ENCODE measurements at places on chromosomes 7 and 10.

DNA sequence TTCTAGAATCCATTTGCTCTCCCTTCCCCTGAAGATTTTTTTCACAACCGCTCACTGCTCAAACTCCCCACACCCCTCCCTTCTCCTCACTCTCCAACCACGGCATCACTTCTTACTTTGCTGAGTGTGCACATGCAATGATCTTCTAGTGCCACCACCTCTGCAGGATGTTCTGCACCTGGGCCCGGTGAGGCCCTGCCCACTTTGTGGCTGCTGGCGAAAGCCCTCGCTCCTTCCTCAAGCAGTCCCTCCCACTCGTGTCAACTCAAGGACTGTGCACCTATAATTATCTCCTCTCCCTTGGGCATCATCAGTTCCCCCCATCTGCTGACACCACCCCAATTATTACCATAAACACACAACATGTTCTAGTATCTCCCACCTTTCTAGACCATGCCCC is 91.0 kb upstream of the LANCL2 start:
- H3K4me3 ChIP-seq = no peak overlapping the region
- peaks cover 10% of the 10 kb centered on the region for H3K27me3 ChIP-seq
- peaks cover 12% of the 10 kb centered on the region for H3K4me1 ChIP-seq
- no peaks in the 10 kb centered on the region for H3K36me3 ChIP-seq

- no peak for DNase-seq
- H3K27me3 ChIP-seq = no peaks in the 10 kb centered on the region
- H3K4me3 ChIP-seq = no peak overlapping the region
- peaks cover 8% of the 10 kb centered on the region for H3K4me1 ChIP-seq
- H3K36me3 ChIP-seq = no peaks in the 10 kb centered on the region
These were observed 581.7 kb downstream of the INHBA start for GRCh38 chr7:41121228-41121627.

DNA sequence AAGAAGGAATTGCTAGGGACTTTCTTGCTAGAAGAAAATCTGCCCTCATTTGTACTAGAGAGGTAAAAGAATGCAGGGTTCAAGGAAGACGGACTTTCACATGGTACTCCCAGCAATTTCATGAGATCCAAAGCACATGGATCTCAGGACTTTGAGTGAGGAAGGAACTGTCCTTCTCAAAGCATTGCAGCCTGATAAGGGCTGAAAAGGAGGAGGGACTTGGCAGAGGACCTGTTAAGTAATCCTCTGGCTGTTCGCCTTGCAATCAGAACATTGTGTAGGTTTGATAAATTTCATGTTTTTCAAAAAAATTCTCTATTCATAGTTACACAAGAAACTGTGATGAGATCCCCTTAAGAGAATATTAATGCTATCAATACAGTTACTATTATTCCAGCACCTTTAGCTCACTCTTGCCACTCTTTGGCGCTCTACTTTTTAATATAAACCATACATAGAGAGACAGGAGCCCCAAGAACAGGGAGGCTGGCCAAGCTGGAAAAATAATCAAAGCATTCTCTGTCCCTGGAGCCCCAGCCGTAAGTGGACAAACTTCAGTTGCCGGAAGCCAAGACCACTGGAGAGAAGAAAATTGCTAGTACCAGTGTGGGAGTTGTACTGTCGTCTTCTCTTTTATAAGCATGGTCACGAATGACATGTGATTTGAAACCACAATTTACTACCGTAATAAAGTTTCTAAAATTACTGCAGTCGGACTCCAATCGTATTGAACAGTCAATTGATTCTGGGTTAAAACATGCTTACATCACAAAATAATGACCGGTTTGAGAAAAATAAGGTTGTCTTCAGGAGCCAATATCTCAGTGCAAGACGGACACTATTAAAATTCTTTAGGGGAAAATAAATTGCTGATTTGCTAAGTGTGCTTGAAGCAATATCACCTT is 424.4 kb downstream of the SDK1 start:
- peaks cover 27% of the 10 kb centered on the region for H3K4me1 ChIP-seq
- no peak for DNase-seq
- H3K36me3 ChIP-seq = no peaks in the 10 kb centered on the region
- no peak overlapping the region for H3K4me3 ChIP-seq
- peak overlapping the region; percentile 61 for H3K27ac ChIP-seq
- H3K27me3 ChIP-seq = no peaks in the 10 kb centered on the region

DNA sequence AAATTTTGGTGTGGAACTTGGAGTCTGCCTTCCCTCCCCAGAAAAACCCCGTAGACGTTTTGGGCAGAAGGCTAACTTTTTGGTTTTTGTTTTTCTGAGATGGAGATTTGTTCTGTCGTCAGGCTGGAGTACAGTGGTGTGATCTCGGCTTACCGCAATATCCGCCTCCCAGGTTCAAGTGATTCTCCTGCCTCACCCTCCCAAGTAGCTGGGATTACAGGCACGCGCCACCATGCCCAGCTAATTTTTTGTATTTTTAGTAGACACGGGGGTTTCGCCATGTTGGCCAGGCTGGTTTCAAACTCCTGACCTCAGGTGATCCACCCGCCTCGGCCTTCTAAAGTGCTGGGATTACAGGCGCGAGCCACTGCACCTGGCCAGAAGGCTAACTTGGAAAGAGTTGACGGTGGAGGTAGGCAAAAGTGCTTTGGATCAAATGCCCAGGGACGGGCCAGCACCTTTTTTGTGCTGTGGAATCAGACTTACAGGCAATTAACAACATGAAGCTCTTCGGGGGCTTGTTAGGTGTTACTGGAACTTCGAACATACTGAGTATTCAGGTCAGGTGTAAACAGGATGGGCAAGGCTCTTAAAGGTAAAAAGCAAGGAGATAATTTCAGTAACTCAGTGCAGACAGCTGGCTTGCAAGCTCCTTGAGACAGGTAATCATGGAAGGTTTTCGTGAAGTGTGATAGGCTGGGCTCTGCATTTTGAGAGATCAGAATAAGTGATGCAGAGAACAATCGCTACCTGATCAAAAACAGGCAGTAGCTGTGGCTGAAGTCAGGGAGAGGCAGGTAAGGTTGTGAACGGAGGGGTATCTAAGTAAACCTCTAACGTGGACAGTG is 1.8 kb downstream of the PPP1R35 start:
- no peak for DNase-seq
- H3K4me1 ChIP-seq = peaks cover 56% of the 10 kb centered on the region
- H3K27me3 ChIP-seq = no peaks in the 10 kb centered on the region
- H3K4me3 ChIP-seq = peak overlapping the region; percentile 88

DNA sequence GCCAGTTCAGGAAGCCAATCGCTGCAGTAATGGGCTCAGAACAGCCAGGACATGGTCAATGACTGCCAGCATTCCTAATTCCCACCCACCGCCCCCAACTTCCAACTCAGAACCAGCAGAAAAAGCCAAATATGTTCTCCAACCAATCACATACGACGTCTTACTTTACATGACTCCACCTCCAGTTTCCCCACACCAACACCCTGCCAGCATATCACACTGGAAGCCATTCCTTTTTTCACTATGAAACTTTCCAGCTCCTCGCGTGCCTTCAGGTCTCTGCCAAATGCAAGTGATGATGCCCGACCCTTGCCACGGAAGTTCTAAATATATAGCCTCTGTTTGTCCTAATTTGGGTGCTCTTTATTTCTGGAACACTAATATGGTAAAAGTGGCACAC is 12.5 kb downstream of the NPS start:
- H3K27ac ChIP-seq = no peak overlapping the region
- no peak for DNase-seq
- H3K4me3 ChIP-seq = no peak overlapping the region

DNA sequence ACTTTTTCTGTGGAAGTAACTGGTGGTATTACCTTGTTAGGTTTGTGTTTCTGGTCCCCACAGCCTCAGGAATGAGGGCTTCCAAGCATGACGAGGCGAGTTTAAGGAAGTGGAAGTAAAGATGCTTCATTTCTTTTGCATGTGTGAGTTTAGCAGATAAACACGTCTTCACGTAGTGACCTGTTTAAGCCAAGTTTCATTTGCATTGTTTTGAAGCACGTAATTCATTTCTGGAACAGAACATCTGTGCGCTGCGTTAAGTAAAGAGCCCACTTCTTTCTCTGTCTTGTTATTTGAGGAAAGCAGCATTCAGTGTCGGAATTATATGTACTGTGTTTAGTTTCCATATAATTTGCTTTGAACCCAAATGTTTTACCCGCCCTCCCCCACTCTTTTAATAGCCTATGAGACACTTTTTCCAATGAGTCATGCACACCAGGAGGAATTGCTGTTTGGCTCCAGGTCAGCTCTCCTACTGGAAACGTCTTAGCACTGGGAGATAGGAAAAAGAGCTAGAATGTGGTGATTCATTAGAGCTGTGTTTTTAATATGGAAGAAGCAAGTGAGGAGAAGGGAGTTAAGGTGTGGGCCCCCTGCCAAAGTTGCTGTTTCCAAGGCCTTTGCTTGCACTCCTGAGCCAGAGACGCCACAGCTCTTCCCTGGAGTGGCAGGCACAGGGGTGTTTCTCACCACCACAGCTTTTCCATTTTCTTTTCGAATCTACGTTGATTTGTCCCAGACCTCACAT is 36.7 kb downstream of the BTBD16 start:
- no peaks in the 10 kb centered on the region for H3K36me3 ChIP-seq
- DNase-seq = no peak
- peaks cover 44% of the 10 kb centered on the region for H3K4me1 ChIP-seq
- peak overlapping the region; percentile 72 for H3K27ac ChIP-seq
- peaks cover 6% of the 10 kb centered on the region for H3K27me3 ChIP-seq

- no peaks in the 10 kb centered on the region for H3K27me3 ChIP-seq
- no peaks in the 10 kb centered on the region for H3K36me3 ChIP-seq
- DNase-seq = no peak
- H3K4me3 ChIP-seq = no peak overlapping the region
- H3K27ac ChIP-seq = peak overlapping the region; percentile 60
- peaks cover 61% of the 10 kb centered on the region for H3K4me1 ChIP-seq
These were observed 164.4 kb downstream of the SH2D4B start for GRCh38 chr10:80702143-80702542.

GRCh38 chr10:76192694-76193320 is 761.4 kb downstream of the LRMDA start:
- H3K27me3 ChIP-seq = peaks cover under 1% of the 10 kb centered on the region
- H3K27ac ChIP-seq = no peak overlapping the region
- H3K4me1 ChIP-seq = peaks cover 38% of the 10 kb centered on the region
- H3K4me3 ChIP-seq = no peak overlapping the region
- no peaks in the 10 kb centered on the region for H3K36me3 ChIP-seq

- no peak overlapping the region for H3K4me3 ChIP-seq
- H3K27me3 ChIP-seq = no peaks in the 10 kb centered on the region
- no peak overlapping the region for H3K27ac ChIP-seq
- no peak for DNase-seq
- peaks cover 5% of the 10 kb centered on the region for H3K36me3 ChIP-seq
These were observed 167.6 kb downstream of the ZNF365 start for GRCh38 chr10:62541811-62542210.

- H3K36me3 ChIP-seq = peaks cover 4% of the 10 kb centered on the region
- H3K4me3 ChIP-seq = no peak overlapping the region
- H3K27me3 ChIP-seq = peaks cover 16% of the 10 kb centered on the region
- peaks cover 9% of the 10 kb centered on the region for H3K4me1 ChIP-seq
These were observed 11.9 kb downstream of the NPTX2 start for GRCh38 chr7:98629001-98629431.

- no peak overlapping the region for H3K27ac ChIP-seq
- H3K36me3 ChIP-seq = no peaks in the 10 kb centered on the region
- H3K4me1 ChIP-seq = peaks cover 57% of the 10 kb centered on the region
These were observed 33.5 kb downstream of the HTRA1 start for GRCh38 chr10:122494833-122495232.

- H3K27ac ChIP-seq = no peak overlapping the region
- H3K36me3 ChIP-seq = no peaks in the 10 kb centered on the region
- DNase-seq = no peak
These were observed 6.7 kb upstream of the MGAM2 start for GRCh38 chr7:142104550-142105527.
